ENCODE measurements at places on chromosomes 7 and 10.

GRCh38 chr10:110803830-110804338 lies 67.8 kb upstream of the PDCD4 start:
- peak; percentile 56 for ATAC-seq

DNA sequence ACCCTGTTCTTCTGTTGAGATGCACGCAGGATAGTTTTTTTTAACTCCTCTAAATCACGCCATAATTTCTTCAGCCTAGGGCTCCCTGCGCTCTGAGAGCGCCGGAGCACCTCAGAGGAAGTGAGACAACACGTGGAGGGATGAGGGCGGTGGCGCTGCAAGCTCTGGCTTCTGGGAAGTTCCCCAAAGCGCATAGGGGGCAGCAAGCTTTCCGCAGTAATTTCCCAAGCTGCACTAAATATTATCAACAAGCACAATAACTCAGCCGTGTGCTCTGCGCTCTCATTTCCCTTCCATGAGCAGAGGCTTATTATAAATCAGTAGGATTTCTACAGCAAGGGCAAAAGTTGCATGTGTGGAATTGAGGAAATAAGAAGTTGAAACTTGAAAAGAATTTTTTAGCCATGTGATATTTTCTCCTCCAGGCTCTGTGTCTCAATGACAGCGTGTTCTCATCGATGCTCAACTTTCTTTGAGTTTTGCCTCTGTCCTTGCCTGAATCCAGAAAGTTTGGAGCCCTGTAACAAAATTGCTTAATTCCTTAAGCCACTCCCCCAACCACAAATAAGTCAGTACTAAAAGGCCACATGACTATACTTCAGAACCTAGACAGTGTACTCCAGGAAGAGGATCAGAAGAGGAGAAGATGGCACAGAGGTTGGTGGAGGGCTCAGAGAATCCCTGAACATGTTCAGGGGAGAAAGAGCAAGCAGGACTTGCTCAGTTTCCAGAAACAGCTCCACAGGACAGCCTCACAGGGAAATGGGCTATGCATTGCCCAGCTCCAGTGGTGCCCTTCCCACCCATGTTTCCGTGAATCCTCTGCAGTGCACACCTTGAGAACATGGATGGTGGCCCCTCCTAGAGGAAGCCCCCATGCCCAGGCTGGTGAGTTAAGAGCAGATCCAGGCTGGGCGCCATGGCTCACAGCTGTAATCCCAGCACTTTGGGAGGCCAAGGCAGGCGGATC lies 221.5 kb upstream of the GHITM start:
- no peak for ATAC-seq

DNA sequence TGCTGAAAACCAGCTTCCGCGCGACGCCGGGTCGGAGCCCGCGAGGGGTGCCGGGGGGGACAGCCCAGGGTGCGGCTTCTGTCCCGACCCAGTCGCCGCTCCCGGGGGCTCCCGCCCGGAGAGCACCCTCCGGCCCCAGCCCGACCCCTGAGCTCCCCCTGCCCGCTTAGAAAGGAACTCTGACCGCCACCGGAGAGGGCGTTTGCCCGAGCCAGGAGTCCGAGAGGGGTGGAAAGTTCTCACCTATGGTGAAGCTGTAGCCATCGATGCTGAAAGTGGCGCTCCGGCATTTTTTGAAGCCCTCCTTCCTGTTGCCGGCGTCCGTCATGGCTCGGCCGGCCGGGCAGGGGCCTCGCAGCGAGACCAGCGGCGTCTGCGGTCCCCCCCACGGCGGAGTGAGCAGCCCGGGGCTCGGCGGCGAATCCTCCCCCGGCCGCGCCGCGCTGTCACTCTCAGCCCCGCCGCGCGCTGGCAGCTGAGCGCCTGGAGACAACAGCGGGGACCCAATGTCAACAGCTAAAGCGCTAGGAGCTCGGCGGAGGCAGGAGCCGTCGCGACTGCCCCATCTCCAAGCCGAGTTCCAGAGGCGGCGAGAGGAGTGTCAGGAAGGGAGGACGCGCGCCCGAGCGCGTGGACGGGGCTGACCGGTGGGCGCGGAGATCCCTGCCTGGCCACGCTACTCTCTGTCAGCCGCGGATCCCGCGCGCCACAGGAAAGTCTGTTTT lies 191.6 kb downstream of the LSM5 start:
- ATAC-seq: no peak

DNA sequence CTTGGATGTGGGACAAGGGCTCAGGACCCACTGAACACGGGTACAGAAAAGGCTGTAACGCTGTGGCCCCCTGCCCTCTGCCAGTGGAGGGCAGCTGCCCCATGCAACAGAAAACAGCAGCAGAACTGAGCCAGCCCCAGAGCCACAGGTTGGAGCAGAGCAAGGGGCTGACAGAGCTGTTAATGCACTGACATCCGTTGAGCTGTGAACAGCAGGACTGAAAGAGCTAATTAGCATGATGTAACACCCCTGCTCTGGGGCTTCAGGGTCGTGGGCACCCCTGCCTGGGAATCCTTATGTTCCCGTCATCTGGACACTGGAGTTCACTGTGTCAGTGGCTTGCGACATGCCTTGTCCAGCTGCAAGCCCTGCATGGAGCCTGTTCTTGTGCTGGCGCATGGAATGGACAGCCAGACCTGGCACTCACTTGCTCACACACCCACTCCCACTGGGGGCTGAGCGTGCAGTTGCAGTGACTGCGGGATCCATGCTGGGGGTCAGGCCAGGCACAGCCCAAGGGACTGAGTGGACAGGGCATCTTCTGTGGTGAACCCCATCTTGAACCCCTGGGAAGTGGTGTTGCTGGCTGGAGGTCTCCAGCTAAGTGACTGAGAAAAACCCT lies 293.7 kb downstream of the DNAJB9 start:
- ATAC-seq: no peak

GRCh38 chr7:30980751-30981150 lies 17.0 kb downstream of the GHRHR start:
- ATAC-seq: no peak

- ATAC-seq: no peak
These were observed 2.3 kb upstream of the SH2B2 start for GRCh38 chr7:102284399-102284798.
